Activated T-cell treated with anti-CD3 and anti-CD28 coated beads, Interleukin-2, amount 50 U/mL, for 1 hour (primary cell): ENCODE measurements at places on chromosomes 3 and 15.

DNA sequence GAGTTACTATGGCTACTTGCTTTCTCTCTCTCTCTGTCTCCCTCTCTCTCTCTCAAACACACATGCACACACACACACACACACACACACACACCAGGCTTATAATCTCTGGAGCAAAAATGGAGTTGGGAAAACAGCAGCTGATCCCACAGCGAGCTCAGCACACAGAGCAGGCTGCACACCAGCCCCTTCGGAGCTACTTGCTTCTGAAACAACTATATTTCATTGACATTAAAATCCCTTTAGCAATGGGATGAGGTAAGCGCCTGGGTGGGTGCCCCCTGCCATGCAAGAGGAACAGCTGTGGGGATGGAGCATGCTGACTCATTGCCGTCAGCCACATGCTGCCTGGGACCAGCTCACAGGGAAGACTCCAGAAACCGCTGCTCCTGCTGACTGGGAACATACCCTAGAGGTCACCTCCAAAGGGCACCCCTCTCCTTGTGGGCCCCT lies 45.7 kb downstream of the B3GNT5 start:
- DNase-seq = no peak

GRCh38 chr3:51845129-51845528 lies 16.3 kb upstream of the IQCF2 start:
- DNase-seq = no peak

DNA sequence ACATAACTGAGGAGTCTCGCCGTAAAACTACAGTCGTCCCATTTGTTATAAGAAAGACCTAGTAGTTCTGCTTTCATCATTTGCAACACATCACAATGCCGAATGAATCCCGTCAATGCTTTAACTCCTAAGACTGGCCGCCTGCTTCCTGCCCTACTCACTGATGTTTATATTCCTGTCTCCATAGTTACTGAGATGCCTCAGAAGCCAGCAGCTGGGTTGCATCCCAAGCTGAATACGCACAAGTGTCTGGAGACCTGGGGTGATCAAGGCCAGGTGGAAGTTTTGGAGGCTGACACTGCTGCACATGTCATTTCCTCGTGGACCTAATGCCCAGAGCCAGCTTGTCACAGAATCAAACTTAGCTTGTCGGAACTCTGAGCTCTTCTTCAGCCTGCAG lies 95.2 kb upstream of the UBE2E1 start:
- no peak for DNase-seq

DNA sequence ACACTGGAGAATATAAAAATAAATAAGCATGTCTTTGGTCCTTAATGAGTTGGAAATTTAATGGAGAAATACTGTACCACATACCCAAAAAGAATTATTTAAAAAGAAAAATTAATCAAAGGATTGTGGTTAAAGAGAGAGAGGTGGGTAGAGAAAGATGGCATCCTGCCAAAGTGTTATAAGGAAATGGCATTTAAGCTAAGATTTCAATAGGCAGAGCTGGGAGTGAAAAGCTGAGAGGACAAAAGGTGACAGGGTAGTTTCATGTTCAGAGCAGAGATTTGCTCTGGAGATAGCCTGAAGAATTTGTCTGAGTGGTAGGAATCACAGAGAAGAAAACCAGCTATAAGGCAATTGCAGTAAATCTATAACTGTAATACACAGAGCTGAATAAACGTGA lies 181.0 kb downstream of the SI start:
- DNase-seq = no peak

- no peak for DNase-seq
Measured at GRCh38 chr3:124498891-124499290, 231.4 kb upstream of the UMPS start.

GRCh38 chr15:96230526-96231181 lies 99.8 kb upstream of the NR2F2 start:
- no peak for DNase-seq

- DNase-seq = peak; percentile 71
Measured at GRCh38 chr15:76994971-76995945, at the start of gene PSTPIP1. PSTPIP1 (plus strand) TSS chr15:76995126; CDS start chr15:76995574, 448 bp downstream.

DNA sequence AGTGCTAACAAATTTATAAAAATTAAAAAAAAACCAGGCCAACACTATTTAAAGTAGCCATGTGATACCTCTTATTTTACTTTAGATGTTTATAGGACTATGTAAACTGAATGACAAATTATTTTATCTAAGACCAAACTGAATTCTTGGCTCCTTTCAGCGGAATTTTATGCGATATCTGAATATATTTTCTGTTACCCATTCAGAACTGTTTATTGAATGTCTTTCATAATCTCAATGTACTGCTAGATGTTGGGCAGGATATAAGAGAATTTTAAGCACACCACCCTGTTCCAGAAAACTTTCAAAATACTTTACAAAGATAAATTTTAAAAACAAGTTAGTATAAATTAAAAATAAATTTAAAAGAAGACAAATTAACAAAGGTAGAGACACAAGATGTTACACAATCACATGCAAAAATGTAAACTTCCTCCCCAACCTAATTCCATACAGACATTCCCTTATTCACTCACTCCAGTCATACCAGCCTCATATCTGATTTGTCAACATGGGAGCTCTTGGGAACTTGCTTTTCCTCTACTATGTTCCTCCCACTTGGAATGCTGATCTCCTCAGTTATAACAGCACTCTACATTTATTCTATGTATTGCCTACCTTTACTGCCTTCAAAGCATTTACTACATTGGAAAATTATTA lies 154.6 kb upstream of the MBNL1 start:
- no peak for DNase-seq

DNA sequence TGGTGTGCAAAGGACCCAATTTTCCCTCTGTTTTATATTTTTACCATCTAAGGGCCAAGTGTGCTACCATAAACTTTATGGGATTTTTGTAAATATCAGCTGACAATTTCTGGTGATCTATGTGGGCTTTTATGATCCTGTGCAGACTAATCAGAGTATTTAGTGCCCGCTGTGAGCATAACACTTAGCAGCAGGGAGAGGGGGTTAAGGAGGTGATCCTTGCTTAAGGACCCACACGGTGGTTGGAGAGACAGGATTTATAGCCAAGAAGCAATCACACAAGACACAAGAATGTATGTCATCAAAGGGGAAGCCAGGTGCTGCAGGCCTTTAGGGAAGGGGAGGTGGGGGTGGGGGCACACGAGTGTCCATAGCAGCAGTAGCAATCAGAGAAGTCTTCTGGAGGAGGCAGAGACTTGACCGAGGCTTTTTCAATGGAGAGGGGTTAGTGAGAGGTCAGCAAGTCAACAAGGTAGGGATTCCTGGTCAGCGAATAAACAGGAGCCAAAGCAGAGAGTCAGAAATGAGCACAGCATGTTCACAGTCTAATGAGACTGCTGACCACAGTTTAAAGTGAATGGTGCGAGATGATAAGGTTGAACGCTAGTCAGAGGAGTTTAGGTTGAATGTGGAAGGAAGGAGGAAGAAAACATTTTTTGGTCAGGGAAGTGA lies 4.5 kb upstream of the CACNA1D start:
- DNase-seq = no peak

- no peak for DNase-seq
Measured at GRCh38 chr3:43031889-43032545, 52.9 kb downstream of the GASK1A start.

DNA sequence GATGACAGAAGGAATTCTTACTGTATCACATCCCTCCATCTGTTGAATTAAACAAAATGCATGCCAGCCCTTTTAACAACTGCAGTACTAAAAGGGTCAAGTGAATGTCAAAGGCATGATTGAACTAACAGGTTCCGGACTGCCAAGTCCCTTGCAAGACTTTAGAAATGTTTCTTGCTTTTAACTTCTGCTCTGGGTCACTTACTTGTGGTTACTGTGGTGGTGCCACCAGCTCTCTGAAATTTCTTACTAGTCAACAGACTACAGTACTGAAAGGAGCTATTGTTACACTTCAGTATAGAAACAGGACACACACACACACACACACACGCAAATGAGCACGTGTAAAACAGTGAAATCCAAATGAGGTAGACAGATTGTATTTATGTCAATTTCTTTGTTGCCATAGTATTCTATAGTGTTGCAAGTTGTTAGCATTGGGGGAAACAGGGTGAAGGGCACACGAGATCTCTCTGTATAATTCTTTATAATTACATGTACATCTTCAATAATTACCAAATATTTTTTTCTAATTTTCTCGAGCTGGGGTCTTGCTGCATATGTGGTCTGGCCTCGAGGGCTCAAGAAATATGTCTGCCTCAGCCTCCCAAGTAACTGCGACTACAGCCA lies 79.9 kb upstream of the SLC25A26 start:
- no peak for DNase-seq

- no peak for DNase-seq
Measured at GRCh38 chr15:88699861-88700260, 61.0 kb downstream of the ISG20 start.

DNA sequence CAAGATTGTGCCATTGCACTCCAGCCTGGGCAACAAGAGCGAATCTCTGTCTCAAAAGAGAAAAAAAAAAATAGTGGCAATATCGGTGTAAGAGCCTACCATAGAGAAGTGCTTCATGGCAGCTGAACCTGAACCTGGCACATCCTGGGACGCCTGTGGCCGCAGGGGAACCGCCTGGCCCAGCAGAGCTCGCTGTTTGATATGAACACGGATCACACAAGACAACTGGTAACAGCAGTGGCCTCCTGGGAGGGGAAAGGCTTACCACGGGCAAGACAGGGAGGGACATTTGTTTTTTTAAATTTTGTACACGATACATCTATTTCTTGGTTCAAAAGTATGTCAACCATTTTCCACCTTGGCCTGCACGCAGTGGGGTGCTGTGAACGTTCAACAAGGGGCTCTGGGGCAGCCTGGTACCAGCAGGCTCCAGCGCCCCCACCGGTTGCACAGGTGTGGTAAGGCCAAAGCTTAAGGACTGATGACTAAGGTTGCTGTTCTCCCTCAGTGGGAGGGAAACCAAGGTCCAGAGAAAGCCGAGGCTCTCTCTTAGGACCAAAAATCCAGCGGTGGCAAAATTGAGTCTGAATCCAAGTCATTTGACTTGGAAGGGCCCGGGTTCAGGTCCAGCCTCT lies 21.7 kb upstream of the EPHB3 start:
- DNase-seq = no peak

DNA sequence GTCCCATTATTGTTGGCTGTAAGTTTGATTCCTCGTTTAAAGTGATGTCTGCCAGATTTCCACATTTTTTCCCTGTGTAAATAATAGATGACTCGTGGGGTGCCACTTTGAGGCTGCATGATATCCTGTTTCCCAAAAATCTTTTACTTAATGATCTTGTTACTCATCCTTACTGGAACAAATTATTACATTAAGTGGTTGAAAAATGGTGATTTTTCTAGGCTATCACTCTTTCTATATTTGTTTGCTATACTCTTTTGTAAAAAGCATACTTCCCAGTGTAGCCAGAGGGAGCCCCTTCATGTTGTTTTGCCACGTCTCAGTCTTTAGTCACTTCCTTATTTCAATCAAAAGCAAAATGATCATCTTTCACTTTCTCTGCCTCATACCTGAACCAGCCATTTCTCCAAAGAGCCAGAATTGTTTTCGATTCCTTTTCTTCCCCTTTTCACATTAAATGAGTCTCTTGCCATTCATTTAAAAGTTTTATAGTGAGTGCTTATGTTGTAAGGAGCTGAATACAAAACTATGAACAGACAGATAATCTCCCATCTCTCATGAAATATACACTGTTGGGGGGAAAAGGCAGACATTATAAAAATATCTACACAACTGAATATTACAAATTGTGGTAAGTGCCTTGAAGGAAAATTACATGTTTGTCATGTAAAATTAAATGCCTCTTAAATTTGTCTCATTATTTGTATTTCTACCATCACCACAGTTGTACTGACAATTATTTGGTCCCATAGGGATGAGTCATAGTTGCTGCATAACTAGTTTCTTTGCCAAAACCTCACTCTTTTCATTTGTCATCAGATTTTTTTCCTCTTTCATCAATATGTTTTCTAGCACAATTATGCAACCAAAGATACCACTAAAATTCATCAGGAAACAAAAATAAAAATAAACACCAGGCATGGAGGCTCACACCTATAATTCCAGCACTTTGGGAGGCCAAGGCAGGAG lies 41.5 kb downstream of the ADGRG7 start:
- DNase-seq = no peak

DNA sequence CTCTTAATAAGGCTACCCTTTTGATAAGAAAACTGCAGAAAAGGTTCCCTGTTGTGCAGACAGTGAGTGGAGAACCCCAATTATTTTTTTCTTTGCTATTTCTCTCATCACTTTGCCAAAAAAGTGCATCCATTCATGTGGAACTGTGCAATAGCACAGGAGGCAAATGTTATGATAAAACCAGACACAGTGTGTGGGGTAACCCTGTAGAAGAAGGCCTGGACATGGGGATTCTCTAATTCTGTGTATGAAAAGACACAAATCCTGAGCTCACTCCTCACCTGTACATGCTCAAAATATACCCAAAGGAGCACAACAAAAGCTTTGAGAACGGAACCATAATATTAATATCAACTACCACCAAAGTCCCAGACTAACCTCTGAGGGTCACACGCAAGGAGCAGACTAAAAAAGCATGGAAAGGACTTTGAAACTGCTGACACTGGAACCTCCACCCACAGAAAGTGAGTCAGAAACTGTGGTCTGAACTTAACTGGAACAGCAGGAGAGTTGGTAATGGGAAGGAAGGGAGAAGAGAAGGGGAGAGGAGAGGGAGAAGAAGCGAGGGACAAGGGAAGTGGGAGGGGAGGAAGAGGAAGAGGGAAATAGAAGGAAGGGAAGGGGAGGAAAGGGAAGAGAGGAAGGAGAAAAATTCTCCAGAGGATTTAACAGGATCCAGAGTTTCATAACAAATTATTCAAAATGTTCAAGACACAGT lies 299.9 kb downstream of the TBC1D5 start:
- no peak for DNase-seq

DNA sequence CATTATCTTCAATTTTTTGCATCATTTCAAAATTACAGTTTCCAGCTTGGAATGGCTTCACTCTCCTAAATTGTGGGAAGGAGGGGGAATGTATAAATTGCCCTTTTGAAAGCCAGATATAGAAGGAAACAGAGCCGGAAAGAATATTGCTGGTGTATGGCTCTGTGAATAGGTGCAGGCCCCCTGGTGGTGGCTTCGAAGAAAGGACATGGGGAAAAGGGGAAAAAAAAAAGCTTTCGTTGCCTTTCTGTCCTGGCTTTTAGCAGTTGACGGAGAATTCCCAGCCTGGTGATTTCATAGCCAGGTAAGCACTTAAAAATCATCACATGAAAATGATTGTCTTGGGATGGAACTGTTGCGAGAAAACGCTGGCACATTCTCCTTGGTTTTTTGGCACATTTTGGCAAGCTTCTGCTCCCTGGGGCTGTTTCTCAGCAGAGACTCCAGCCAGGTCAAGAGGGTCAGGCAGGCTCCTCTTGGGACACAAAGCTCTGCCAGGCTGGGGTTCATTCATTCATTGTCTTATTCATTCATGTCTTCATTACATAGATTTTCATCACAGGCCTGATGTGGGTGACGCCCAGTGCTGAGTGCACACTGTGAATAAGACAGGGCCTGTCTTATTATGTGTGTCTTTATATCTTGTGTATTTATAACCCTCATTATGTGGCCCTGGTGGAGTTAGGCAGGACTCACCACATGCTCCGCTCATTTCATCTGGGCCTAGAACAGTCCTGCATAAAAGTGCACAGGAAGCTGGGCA lies 300.0 kb upstream of the TPM1 start:
- DNase-seq = no peak
